IMR-90 (cell line): ENCODE measurements at places on chromosomes 1 and 21. TPM values are rescaled to one million over a fixed set of nuclear protein-coding genes. Genes with fewer than 3 reads are reported as not detected.
A peak's percentile ranks its signal among the peaks of the same experiment; 100 is the strongest.

- peaks cover 9% of the 10 kb centered on the region for H3K27me3 ChIP-seq
- no peak overlapping the region for H3K27ac ChIP-seq
- no peak overlapping the region for H3K4me3 ChIP-seq
- no peaks in the 10 kb centered on the region for H3K36me3 ChIP-seq
Measured at GRCh38 chr1:26597629-26598039, 68.1 kb downstream of the RPS6KA1 start.

DNA sequence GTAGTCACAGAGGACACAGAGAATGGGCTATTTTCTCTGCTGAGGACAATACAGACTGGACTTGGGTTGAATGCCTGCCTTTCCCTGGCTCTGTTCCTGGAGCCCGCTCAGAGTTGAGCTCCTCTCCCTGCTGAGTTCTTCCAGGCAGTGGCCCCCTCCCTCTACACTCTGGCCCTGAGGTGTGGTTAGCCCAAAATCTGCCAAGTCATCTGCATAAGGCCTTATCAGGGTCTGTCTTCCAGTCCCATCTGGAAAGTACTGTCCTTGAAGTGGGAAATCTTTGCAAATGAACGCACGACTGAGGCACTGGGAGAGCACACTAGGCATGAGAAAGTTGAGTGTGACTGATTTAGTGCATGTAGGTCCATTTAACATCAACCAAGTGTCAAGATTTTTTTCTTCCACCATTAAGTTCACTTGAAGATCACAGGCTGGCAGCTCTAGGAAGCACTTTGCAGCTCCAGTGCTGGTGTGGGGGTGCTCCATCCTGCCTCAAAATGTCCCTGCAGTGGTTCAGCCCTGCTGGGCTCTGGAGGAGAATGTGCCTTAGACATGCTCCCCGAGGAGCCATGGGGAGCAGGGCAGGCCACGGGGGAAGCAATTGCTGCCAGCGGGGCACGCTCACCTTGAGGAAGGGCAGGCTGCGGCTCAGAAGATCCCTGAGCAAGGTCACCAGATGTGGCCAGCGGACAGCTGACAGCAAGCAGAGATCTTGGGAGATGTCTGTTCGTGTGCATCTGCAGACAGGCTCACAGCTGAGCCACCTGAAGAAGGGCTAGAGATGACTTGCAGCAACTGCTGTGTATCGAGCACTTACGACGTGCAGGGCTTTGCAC is 41.5 kb downstream of the IER5 start:
- H3K36me3 ChIP-seq = no peaks in the 10 kb centered on the region
- no peak overlapping the region for H3K4me3 ChIP-seq
- H3K27ac ChIP-seq = no peak overlapping the region
- peaks cover 17% of the 10 kb centered on the region for H3K4me1 ChIP-seq
- H3K27me3 ChIP-seq = no peaks in the 10 kb centered on the region

DNA sequence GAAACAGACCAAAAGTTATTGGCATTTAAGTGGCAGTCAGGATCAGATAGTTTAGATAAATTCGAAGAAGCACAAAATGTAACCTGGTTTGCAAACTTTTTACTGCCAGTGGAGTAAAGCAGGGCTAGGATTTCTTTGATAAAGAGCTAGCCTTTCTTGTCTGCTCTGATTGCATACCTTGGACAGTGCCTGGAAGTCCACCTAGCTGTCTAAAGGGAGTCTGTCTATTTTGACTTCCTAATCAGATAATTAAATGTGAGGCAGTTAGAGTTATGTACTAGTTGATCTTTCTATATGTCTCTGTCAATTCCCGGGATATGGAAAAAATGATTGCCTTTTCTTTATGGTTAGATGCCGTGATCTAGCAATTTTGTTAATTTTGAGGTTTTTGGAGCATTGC is 4.1 kb downstream of the GPSM2 start:
- no peaks in the 10 kb centered on the region for H3K27me3 ChIP-seq
- no peaks in the 10 kb centered on the region for H3K36me3 ChIP-seq
- peak; percentile 23 for DNase-seq
- H3K4me3 ChIP-seq = no peak overlapping the region
- no peak overlapping the region for H3K27ac ChIP-seq

- H3K4me1 ChIP-seq = peaks cover 30% of the 10 kb centered on the region
- H3K27ac ChIP-seq = no peak overlapping the region
- peaks cover 9% of the 10 kb centered on the region; the same call in 1 of the 2 replicates for H3K36me3 ChIP-seq
- no peaks in the 10 kb centered on the region for H3K27me3 ChIP-seq
- DNase-seq = no peak
- H3K4me3 ChIP-seq = no peak overlapping the region
Measured at GRCh38 chr1:9161963-9162362, 33.1 kb upstream of the GPR157 start.

DNA sequence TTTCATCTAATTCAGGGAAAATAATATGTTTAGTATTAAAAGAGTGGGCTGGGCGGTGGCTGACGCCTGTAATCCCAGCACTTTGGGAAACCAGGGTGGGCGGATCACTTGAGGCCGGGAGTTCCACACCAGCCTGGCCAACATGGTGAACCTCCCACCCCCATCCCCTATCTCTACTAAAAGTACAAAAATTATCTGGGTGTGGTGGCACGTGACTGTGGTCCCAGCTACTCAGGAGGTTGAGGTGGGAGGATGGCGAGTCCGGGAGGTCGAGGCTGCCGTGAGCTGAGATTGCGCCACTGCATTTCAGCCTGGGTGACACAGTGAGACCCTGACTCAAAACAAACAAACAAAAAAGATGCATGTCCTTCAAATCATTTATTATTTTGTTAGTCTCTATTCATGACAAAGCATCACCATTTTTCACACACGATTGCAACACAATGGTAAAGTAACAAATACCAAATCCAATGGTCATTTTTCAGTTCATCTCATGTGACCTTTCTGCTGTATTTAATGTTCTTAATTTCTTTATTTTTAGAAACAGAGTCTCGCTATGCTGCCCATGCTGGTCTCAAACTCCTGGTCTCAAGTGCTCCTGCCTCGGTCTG is 1.0 kb downstream of the MSH4 start:
- no peak overlapping the region for H3K27ac ChIP-seq
- no peak overlapping the region for H3K4me3 ChIP-seq
- no peaks in the 10 kb centered on the region for H3K27me3 ChIP-seq
- no peak for DNase-seq
- peaks cover 33% of the 10 kb centered on the region for H3K36me3 ChIP-seq

- no peak overlapping the region for H3K27ac ChIP-seq
- H3K4me1 ChIP-seq = 0 out of 2 replicates have a peak, but pooled peaks cover 1% of the 10 kb centered on the region
- DNase-seq = no peak
- no peaks in the 10 kb centered on the region for H3K27me3 ChIP-seq
- H3K36me3 ChIP-seq = no peaks in the 10 kb centered on the region
- H3K4me3 ChIP-seq = no peak overlapping the region
Measured at GRCh38 chr1:80365359-80366021, 1359.0 kb upstream of the ADGRL4 start.

GRCh38 chr1:43962324-43962723 is 7.5 kb upstream of the DPH2 start:
- H3K4me1 ChIP-seq = no peaks in the 10 kb centered on the region
- no peak overlapping the region for H3K27ac ChIP-seq
- no peaks in the 10 kb centered on the region for H3K27me3 ChIP-seq
- no peak overlapping the region for H3K4me3 ChIP-seq
- peaks cover 48% of the 10 kb centered on the region for H3K36me3 ChIP-seq
- DNase-seq = no peak

GRCh38 chr1:47351305-47351704 is 17.7 kb downstream of the CMPK1 start:
- H3K27ac ChIP-seq = no peak overlapping the region; the same call in 1 of the 2 replicates
- no peaks in the 10 kb centered on the region for H3K36me3 ChIP-seq
- DNase-seq = peak; percentile 76
- H3K4me3 ChIP-seq = no peak overlapping the region

DNA sequence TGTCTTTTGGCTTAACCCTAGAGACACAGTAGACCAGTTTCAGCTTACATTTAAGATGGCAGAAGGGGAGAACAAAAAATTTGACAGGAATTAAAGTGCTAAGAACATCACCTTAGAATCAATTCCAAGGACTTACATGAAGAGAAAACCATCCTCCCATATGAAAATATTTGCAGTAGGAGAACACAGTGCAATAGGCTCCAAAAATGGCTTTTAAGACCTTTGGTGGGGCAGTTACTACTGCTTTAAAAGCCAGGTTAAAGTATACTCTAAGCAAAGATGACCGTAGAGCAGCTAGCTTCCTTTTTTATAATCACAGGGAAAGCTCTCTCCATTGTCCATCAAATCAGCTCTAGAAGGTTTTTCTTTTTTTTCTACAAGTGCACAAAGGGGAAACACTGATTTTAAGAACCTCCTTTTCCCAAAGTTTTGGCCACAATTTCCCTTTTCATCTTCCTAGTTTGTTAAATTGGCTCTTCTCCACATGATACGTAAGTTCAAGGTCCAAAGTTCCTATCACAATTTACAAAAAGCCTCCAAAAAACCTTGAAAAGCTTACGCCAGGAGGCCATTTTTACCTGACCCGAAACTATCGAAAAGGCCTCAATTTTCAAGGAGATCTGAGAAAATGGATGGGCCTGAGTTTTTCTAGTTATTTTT is 3.3 kb downstream of the TXNIP start:
- no peaks in the 10 kb centered on the region for H3K27me3 ChIP-seq
- no peak overlapping the region for H3K4me3 ChIP-seq
- H3K27ac ChIP-seq = no peak overlapping the region
- H3K4me1 ChIP-seq = peaks cover 8% of the 10 kb centered on the region

DNA sequence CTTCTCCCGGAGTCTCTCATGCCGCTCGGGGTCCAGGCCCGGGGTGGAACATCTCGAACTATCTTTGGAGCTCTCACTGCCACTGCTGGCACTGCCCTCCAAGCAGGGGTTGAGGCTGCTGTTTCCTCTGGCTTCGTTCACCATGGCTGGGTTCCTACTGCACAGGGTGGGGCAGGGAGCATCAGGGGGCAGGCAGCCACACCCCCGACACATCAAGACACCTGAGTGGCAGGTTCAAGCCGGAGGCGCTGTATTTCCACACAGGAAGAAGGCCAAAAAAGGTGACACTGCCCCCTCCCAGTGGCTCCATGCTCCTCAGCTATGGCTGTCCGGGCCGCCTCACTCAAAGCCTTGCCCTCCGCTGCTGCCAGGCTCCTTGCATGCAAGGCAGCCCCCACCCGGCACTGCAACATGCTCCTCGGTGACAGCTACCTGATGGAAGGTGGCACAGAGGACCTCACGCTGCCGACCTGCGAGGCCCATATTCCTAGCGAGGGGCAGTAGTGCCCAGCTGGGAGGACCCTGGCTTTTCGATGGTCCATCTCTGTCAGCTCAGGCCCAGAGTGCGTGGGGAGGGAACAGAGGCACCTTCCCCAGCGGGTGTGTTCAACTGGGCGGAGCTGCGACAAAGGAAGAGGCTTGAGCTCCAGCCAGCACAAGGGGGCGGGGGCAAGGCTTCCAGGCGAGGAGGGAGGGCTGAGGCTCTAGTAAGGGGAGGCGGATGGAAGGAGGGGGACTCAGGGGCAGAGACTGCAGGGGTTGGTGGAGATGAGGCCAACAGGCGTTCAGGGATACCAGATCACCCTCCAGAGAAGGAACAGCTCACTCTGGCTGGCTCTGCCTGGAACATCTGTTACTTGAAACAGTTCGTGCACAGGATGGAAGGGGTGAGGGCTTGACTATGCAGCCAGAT is 2.5 kb downstream of the MTHFR start:
- H3K27me3 ChIP-seq = no peaks in the 10 kb centered on the region
- peak; percentile 97 for DNase-seq
- peak overlapping the region; percentile 70 for H3K27ac ChIP-seq
- peak overlapping the region; percentile 53 for H3K4me3 ChIP-seq
- H3K36me3 ChIP-seq = peaks cover 15% of the 10 kb centered on the region
- peaks cover 13% of the 10 kb centered on the region for H3K4me1 ChIP-seq

Gene BSND
- total RNA-seq = not detected in 2 replicates

Gene NPPA
- not detected in 2 replicates for total RNA-seq

Gene AMY2A
- not detected in 2 replicates for total RNA-seq

Gene S100A8
- total RNA-seq = not detected in 2 replicates

Gene CA6
- total RNA-seq = not detected in 2 replicates

Gene OR2T29
- not detected in 2 replicates for total RNA-seq
